Tibial nerve (tissue), 4 donors: ENCODE measurements at places on chromosomes 4 and X. TPM values are rescaled to one million over a fixed set of nuclear protein-coding genes. Genes with fewer than 3 reads are reported as not detected.

DNA sequence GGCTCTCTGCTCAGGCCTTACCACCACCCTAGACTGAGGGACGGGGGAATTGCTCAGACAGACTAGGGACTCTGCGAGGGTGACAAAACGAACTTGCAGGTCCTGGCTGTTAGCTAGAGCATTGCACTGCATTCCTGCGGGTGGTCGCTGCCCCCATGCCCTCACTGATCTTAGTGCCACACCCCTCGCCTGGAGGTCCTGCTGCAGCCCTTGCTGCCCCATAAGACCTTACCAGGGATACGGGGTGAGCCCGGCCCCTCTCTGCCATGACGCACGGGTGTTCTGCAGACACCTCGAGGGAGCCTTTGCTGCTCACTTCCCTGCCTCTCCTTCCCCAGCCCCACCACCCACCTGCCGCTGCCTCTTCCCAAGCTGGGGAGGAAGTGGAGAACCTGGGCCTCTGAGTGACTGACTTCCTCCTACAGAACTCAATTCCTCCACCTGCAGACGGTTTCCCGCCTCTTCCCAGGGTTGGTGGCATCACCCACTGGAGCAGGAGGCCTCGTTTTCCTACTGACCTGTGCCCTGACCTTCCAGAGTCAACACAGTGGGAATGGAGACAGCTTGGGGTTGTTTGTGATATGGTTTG, 19.8 kb upstream of the TBC1D14 start:
- DNase-seq = no peak

DNA sequence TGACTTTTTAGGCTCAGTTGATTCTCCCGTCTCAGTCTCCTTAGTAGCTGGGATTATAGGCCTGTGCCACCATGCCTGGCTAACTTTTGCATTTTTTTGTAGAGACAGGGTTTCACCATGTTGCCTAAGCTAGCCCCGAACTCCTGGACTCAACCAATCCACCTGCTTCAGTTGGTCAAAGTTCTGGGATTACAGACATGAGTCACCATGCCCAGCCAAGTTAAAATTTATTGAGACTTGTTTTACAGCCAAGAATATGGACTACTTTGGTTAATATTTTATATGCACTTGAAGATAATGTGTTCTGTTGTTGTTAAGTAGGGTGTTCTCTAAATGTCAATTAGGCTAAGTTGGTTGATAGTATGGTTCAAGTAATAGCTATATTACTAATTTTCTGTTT, 58.7 kb downstream of the CYTL1 start:
- DNase-seq = no peak

DNA sequence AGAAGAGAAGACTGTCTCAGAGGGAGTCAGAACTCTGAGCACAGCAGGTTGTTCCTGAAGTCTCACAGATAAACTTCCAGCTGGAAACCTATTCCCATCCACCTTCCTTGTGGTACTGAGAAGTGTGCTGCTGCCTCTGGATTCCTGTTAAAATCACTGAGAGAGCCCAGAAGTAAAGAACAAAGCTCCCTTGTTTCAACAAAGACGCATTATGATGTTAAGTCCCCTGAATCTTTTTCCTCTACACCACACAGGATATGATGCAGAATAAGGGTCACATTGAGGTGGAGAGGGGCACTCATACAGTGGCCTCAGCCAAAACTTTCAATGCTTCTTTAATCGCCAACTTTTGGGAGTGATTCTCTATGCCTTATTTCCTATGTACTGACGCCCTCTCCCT, 321.0 kb downstream of the OPHN1 start:
- DNase-seq = no peak

DNA sequence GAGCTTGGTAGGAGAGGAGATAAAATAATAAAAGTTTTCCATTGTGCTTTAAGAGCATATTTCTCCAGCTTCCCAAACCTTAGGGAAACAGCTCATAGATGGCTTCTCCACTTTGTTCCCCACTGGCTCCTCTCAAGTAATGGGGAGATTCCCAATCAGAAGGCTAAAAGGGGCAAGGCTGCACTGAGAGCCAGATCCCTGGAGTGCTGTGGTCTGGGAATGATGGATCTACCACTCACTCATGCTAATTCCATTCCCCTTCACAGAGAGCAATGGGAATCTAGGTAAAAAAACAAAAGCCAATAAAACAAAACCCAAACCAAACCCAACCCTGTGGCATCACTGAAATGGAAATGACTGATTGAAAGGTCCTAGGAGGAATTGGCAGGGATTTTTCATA, 219.7 kb upstream of the MBNL3 start:
- DNase-seq = no peak

ADH1B gene
- total RNA-seq = 1,271 TPM

- DNase-seq = no peak
Observed at GRCh38 chr4:107153956-107154355, 117.8 kb upstream of the DKK2 start.

TCEAL7 gene
- 6.1 TPM for total RNA-seq

DNA sequence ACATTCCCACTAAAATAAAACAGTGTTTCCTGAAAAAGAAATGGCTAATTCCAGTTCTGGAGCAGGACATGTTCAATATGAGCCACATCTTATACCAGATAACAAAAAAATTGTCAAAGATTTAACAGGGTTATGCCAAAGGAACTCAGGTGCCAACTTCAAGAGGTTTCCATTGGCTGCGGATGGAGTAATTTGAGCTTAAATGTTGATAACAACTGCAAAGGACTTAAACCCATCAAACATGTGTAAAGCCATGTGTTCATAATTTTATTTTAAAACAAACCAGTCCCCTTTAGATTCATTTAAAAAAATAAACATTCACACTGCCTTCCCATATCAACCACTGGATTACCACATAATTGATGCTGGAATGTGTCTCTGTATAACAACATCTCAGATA, 156.4 kb upstream of the PCDH18 start:
- DNase-seq = no peak

CPE gene
- 136 TPM for total RNA-seq

DNA sequence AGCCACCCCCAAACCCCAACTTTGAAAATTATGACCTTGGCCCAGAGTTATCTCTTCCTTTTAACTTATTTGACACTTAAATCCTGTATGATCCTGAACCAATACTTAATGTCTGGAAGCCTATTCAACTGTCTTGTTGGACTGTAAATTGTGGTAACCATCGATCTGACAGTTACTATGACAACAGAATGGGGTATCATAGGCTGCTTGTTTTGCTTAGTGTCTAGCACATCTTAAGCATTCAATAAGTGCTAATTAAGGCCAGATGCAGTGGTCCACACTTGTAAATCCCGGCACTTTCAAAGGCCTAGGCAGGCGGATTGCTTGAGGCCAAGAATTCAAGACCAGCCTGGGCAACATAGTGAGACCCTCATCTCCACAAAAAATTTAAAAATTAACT, 175.0 kb downstream of the APBB2 start:
- no peak for DNase-seq

ZNF157 gene
- total RNA-seq = 1.3 TPM

DNA sequence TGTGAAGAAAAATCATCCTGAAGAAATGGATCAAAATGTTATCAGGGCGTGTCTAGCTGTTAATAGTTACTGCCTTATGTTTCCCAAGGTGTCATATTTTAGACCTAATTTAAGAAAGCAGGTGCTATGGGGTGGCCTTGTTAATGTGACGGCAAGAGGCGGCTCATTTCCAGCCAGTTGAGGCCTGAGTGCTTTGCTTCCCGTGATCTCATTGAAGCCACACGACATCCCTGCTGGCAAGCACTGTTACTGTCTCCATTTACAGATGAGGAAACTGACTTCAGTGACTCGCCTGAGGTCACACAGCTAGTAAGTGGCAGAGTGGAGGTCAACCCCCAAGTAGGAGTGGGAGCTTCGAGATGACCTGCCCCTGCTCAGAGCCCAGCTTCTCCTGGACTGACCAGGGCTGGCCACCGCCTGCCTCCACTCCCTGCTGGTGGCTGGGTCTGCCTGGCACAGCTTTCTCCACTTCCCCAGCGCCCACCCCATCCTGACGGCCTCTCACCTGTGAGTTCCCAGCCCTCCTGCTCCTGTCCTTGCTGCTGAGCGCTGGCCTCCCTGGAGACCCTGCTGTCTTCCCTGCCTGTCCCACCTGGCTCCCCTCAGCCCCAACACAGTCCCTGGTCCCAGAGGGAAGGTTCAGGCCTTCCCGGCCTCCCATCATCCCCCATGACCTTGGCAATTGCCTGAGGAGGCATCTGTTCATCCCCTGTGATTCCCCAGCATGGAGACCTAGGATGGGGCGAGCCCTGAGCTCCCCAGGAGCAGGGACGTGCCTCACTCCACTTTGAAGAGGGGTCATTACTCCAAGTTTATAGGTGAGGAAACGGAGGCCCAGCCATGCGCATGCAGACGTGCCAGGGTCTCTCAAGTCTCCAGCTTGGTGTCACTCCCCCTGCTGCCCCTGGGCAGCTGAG, 47.7 kb upstream of the SORCS2 start:
- DNase-seq = no peak

USP51 gene
- 1.3 TPM for total RNA-seq

TLR3 gene
- total RNA-seq = 13.3 TPM

DNA sequence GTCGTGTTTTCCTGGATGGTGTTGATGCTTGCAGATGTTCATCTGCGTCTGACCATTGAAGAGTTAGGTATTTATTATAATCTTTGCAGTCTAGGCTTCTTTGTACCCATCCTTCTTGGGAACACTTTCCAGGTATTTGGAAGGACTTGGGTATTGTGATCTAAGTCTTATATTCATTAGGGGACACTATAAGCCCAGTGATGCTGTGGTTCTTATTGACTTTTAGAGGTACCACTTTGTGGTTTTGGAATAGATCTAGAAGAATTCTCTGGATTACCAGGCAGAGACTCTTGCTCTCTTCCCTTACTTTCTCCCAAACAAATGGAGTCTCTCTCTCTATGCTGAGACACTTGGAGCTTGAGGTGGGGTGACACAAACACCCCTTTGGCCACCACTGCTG, 41.6 kb downstream of the AFM start:
- DNase-seq = no peak

PNMA5 gene
- total RNA-seq = not detected
